SK-MEL-5 (cell line): ENCODE measurements at places on chromosomes 16 and 17. TPM values are rescaled to one million over a fixed set of nuclear protein-coding genes. Genes with fewer than 3 reads are reported as not detected.

DNA sequence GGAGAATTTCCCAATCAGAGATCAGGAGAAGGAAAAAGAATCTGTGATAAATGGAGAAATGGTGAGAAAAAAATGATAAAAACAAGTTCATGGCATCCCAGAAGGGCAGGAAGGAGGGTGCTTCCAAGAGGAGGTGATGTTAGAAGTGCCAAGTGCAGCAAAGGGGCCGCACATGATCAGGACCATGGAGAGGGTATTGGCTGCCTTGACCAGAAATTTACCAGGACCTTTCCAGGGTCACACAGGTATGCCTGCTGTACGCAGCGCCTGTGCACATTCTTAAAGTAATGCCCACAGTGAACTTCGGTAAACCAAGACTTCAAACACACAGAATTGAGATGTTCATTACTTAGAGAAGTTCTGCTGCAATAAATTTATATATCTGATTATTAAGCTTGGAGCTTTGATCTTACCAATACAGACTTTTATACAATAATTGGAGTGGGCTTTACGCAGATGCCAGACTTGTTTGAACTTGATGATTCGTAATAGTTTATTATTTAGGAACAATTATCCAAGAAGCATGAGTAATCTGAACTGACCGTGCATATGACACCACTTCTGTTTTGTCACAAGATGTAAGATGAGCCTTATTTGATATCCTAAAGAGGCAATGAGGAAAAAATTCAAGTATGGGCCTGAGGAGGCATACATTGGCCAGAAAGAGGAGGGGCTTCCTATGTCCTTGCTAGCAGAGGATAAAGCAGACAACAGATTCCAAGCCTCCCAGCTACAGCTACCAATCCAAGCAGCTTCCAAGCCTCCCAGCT lies 2.2 kb upstream of the KRT33A start:
- DNase-seq = no peak

DNA sequence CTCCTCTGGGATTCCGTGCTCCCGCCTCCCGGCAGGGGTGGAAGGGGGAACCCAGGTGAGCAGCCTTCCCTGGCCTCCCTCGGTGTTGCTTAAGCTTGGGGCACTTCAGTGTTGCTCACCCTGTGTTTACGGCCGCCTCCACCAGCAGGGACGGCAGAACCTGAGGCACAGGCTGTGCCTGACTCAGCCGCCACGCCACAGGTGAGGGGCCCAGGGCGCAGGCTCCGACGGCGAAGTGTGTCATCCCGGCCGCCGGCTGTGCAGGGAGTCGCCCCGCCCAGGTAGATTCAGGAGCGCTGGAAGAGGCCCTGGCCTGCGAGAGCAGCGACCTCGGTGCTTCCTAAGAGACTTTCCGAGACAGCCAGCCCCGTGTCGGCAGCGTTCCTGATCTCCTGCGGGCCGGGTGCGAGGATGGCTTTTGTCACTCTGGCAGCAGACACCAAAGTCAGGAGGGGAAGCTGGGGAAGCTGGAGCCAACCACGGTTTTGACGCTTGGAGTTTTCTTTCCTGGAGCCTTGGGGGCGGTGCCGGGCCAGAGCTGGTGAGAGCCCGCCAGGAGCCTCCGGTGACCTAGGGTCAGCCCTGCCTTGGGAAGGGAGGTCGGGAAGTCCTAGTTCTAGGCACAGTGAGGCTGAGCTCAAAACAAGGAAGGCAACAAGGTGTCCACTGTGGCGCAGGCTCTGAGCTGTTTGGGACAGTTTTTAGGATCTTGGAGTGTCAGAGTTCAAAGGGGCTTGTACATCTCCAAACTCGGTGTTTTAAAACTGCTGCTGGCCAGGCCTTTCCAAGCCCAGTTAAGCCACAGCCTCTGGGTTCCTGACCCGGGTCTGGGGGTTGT lies 2.1 kb downstream of the GSE1 start:
- no peak for DNase-seq

DNA sequence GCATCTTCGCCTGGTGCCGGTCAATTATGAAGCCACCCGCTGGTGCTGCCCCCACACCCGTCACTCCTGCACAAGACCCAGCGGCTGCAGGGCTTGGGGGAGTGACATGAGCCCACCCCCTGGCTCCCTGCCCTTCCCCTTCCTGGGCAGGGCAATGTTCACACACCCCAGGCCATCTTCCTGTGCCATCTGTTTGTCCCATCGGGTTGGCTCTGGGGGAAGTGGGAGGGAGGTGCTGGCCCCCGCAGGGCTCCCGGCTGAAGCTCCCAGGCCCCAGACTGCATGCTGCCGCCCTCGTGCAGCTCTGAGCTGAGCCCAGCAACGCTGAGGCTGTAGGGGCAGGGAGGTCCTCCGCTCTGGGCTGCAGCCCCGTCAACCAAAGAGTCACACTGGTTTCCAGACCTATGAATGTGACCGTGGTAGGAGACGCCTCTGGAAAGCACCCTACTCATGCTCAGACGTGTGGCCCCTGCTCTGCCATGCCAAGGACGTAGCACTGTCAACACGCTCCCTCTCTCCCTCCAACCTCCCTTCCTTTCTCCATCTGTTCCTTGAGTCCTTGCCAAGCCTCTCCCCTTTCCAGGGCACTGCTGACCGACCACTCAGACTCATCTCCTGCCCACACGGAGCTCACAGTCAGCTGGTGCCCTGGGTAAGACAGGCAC lies 140.4 kb downstream of the ENGASE start:
- DNase-seq = no peak

- no peak for DNase-seq
These were observed 48.8 kb upstream of the SIAH1 start for GRCh38 chr16:48433850-48434530.

DNA sequence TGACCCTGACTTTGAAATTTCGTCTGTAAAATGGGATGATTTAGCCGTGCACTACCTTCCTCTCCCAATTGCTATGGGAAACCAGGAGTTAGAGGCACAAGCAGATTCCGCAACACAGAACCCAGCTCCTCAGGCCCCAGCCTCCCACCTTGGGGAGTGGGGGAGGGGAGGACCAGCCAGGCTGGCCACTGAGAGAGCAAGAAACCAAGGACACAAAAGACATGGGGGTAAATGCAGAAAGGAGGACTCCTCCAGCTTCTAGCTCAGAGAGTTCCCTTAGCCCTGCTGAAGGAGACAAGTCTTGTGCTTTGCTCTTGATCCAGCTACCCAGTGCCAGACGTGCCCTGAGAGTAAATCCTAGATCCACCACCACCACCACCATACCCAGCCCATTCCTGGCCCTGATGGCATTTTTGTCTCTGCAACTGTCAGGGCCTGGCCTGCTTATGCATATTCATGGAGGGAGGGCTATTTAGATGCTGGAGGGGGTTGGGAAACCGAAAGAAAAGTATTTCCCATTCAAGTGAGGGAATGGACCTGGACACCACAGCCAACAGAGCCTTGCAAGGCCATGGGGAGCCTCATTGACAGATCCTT lies 25.9 kb downstream of the PITPNM3 start:
- no peak for DNase-seq

DNA sequence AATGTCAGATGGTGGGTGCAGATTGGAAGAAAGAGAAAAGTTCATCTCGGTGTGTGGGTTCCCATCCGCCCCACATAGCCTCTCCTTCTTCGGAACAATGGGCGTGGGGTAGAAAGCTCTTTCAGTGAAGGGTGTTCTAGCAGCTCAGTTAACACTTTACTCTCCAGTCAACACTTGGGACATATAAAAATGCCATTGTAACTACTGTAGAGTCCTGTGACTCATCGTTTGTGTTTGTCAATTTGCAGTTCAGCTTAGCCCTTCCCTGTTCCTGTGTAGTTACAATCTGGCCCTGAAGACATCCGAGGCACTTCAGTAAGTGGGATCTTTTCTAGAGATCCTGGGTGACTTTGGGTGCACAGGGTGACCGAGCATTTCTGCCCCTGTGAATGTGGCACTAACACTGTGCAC lies 11.5 kb upstream of the CLEC18C start:
- no peak for DNase-seq

- no peak for DNase-seq
These were observed 41.6 kb downstream of the B9D1 start for GRCh38 chr17:19320876-19321275.

- no peak for DNase-seq
These were observed 7.7 kb upstream of the PECAM1 start for GRCh38 chr17:64398320-64398719.

- peak; percentile 59 for DNase-seq
These were observed 468.1 kb downstream of the SOX9 start for GRCh38 chr17:72588961-72589360.

DNA sequence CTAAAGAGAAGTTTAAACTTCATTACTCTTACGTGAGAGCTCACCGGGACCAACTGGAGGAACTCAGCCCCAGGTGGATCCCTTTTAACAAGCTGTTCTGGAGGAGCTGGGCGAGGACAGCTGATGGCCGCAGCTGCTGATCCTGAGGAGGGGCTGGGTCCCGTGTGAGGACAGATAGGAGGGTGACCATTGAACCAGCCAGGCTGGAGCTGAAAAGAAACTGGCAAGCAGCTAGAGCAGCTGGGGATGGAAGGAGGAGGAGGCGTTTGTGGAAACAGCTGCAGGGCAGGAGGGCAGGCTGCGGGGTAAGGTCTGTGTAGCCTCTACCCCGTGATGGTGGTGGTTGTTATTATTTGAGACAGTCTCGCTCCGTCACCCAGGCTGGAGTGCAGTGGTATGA lies 119.5 kb downstream of the AATF start:
- no peak for DNase-seq

DNA sequence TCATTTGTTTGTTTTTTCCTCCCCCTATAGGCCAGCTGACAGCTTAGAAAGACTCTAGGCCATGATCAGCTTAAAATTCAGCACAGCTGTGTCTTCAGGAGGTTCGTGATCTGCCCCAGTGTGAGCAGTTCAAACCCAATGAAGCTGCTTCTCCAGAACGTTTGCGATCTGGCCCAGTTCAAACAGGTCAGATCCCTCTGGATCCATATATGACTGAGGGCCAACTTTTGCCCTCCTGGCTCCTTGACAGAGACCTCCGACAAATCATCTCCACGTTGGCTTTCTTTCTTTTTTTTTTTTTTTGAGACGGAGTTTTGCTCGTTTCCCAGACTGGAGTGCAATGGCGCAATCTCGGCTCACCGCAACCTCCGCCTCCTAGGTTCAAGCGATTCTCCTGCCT lies 50.2 kb upstream of the ATF7IP2 start:
- no peak for DNase-seq

GRCh38 chr17:27701963-27702362 lies 71.0 kb downstream of the LGALS9 start:
- DNase-seq = no peak

- no peak for DNase-seq
These were observed 1.1 kb upstream of the NTN1 start for GRCh38 chr17:9020096-9020823.

DNA sequence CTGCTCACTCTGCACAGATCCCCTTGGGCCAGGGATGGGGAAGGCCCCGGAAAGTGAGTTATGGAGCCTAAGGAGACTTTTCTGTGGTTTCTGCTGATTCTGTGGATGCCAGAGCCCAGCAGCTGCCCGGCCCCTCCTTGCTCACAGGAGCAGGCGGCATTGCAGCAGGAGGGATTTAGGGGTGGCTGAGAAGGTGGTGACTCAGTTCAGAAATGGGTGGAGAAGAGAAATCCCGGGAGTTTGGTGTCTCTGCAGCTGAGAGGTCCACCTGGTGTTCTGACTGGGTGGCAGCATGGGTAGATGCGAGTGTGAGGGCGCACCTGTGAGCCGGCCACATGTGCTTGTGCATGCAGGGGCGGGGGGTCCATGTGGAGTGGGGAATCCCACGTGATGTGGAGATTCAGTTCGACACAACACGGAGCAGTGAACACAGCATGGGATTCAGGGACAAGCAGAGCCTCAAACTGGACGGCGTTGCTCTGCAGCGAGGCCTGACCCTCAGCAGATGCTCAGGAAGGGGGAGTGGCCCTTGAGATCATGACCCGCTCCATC lies 16.0 kb upstream of the SPPL2C start:
- no peak for DNase-seq

DNA sequence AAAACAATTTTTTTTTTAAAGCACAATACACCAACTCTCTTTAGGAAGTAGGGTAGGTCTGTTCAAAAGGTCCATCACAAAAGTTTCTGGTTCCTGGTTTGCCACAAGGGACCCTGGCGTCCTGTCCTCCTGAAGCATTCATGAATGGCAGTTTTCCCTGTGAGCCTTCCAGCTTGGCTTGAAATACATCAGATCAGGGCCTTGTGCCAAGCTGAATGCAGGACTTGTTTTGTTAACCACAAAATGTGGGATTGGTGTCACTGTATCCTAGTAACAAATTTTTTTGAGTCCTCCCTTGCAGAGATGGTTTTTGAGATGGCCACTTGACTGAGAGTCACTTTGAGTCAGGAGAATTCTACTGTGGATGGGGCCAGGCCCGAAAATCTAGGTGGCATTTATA lies 3.9 kb downstream of the GNAO1 start:
- DNase-seq = no peak

DNA sequence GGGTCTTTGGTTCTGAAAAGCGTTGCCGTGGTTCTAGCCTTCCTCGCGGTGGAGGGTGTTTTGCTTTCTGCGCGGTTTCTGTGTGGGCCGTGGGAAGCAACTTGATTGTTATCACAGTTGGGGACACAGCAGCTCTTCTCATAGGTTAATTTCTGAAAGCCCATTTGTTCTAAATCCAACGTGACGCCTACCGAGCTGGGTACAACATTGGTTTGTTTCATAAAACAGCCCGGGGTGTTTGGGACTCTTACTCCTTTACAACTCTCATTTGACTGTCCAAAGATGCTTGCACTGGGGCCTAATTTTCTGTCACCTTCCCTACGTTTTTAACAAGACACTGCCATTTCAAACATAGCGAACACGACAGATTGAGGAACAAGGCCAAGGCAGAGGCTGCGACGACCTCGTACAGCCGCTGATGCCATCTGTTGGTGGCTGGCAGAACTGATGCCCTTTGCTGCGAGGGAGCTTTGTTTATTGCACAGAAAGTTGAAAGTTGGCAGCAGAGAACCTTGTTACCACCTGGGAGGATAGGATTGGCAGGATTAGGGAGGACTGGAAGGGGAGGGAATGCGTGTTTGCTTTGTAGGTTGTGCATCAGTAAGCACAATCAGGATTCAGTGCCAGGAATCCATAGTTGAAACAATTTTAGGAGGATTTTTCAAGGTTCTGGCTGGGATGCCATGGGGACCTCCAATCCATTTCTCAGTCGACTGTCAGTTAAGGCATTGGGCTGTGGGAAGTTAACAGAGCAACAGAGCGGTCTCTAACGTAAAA lies 98.3 kb downstream of the PITPNC1 start:
- peak; percentile 91 for DNase-seq

- no peak for DNase-seq
These were observed 23.6 kb downstream of the GSDMB start for GRCh38 chr17:39894681-39895376.

DNA sequence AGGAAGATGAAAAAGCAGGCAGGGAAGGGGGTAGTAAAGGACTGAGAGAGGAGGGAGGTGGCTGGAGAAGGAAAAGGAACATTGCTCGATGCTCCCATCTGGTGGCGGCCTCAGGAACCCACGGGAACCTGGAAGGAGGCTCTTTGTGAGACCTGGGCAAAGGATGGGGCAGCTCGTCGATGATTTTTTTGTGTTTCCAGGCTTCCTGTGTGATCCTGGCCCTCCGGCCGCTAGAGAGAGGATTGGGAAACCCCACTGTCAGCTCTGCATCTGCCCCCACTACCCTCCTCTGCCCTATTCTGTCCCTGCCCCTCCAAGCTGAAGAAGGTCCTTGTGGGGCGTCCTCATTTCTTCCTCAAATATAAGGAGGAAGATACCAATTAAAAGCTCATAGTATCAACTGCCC lies 6.6 kb downstream of the WFIKKN2 start:
- DNase-seq = peak; percentile 78

TEX14 gene
- total RNA-seq = 0.55 and 2.9 TPM in 2 replicates

TNFRSF13B gene
- total RNA-seq = not detected in 2 replicates

DNAAF8 gene
- 0.11 and 0.19 TPM in 2 replicates for total RNA-seq

SCGB1C2 gene
- total RNA-seq = not detected in 2 replicates

SLC5A2 gene
- 0.05 and 0.53 TPM in 2 replicates for total RNA-seq

FXR2 gene
- 56.6 and 61.7 TPM in 2 replicates for total RNA-seq

TNP2 gene
- total RNA-seq = not detected in 2 replicates

TTYH2 gene
- total RNA-seq = 72.7 and 72.9 TPM in 2 replicates

MPO gene
- not detected in 2 replicates for total RNA-seq

LLGL2 gene
- 6.6 and 9.8 TPM in 2 replicates for total RNA-seq
